ENCODE measurements at places on chromosomes 4 and X.

GRCh38 chrX:810186-810585 lies 179.6 kb downstream of the SHOX start:
- DNase-seq = no peak

- no peak for DNase-seq
Measured at GRCh38 chr4:1524761-1525160, 118.5 kb upstream of the NKX1-1 start.

- DNase-seq = no peak
Measured at GRCh38 chr4:140018931-140019618, 134.9 kb downstream of the MAML3 start.

- DNase-seq = no peak
Measured at GRCh38 chr4:7587433-7588405, 153.0 kb upstream of the PSAPL1 start.

- no peak for DNase-seq
Measured at GRCh38 chr4:102807345-102807744, 20.0 kb downstream of the UBE2D3 start.

DNA sequence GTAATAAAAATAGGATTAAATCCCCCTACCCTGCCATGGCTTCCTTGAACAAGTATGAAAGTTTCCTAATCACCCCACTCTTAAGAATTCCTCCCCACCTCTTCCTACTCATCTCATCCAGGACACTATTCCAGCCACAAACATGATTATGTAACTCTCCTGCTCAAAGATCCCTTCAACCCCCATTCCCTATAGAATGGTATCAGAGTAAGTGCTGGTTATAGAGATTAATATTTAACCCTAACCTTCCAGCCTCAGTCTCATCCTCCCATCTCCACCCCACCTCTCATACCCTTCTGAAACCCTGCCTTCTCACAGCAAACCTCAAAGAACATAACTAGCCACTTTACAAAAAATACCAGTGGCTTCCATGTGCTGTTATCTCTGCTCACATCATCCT lies 155.1 kb downstream of the PPP3CA start:
- DNase-seq = no peak

DNA sequence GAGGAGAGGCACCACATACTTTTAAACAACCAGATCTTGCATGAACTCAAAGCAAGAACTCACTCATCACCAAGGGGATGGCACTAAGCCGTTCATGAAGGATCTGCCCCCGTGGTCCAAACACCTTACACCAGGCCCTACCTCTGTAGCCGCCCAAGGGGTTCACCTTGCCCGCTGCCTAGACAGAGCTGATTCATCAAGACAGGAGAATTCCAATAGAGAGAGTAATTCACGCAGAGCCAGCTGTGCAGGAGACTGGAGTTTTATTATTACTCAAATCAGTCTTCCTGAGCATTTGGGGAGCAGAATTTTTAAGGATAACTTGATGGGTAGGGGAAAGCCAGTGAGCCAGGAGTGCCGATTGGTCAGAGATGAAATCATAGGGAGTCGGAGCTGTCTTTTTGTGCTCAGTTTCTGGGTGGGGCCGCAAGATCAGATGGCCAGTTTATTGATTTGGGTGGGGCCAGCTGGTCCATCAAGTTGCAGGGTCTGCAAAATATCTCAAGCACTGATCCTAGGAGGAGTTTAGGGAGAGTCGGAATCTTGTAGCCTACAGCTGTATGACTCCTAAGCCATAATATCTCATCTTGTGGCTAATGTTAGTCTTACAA lies 364.7 kb downstream of the PCDH7 start:
- DNase-seq = no peak

- DNase-seq = no peak
Measured at GRCh38 chrX:107551546-107551945, 76.8 kb upstream of the PRPS1 start.

- DNase-seq = no peak
Measured at GRCh38 chr4:67468830-67469229, 76.5 kb downstream of the CENPC start.

DNA sequence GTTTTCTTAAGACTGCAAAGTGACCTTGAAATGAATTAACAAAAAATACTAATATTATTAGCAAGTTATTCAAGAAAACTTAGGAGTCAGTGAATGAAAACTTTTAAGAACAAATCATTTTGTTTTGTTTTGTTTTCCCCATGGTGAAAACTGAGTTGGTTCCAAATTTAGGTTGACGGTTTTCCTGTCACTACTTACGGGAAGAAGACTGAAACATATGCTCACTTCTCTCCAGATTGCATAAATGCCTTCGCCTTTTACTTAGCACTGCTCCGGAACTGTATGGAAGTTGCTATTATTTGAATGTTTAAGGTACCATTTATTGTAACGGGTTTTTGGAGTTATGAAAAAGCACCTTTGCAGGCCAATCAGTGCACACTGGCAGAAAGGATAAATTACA lies 42.8 kb downstream of the DOCK11 start:
- DNase-seq = no peak

- no peak for DNase-seq
Measured at GRCh38 chr4:2042204-2042946, 16.8 kb upstream of the NAT8L start.

GRCh38 chr4:118171381-118171780 lies 137.1 kb downstream of the NDST3 start:
- no peak for DNase-seq

GRCh38 chr4:100461807-100462605 lies 55.8 kb downstream of the EMCN start:
- no peak for DNase-seq

DNA sequence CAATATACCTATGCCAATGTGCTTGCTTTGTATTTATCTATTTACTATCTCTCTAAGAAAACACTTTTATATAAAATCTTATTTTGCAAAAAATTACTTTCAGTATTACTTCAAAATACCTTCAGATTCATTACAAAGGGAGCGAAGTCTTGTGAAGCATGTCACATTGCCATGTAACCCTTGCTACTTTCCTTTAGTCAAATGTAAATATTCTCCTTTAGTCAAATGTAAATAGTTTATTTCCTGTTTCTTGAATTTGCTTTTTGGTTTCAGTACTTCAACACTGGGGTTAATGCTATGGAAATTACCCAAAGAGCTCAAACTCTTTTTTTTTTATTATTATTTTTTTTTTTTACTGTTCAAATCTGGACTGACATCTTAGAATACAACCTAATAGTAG lies 383.3 kb downstream of the GRXCR1 start:
- DNase-seq = no peak

- no peak for DNase-seq
Measured at GRCh38 chr4:54067166-54067565, 2.8 kb upstream of the CHIC2 start.

DNA sequence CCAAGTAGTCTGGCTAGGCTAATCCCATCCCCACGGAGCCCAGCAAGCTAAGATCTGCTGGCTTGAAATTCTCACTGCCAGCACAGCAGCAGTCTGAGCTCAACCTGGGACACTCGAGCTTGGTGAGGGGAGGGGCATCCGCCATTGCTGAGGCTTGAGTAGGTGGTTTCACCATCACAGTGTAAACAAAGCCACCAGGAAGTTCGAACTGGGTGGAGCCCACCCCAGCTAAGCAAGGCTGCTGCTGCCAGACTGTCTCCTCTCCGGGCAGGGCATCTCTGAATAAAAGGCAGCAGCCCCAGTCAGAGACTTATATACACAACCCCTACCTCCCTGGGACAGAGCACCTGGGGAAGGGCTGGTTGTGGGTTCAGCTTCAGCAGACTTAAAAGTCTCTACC lies 639.6 kb downstream of the IQCM start:
- DNase-seq = no peak

GRCh38 chrX:55151199-55151598 lies 62.4 kb downstream of the PAGE2 start:
- no peak for DNase-seq

GRCh38 chrX:118548841-118549240 lies 53.2 kb downstream of the DOCK11 start:
- DNase-seq = no peak

DNA sequence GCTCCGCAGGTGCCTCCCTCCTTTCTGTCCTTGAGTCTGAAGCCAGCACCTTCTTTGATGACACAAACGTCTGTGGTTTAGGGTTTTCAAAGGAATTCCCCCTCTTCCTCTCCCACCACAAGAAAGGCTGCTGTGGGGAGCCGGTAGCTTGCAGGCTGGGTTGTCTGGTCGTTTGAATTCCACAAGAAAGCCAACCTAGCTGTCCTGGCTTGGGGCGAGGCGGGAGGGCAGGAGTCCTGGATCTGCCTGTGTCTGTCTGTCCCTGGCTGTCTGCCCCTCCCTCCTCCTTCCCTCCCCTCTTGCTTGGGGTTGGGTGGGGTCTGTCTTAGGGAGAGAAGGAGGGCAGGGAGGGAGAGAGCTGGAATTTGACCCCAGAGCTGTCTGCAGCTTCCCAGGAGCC lies 56.3 kb downstream of the SHROOM2 start:
- DNase-seq = no peak

DNA sequence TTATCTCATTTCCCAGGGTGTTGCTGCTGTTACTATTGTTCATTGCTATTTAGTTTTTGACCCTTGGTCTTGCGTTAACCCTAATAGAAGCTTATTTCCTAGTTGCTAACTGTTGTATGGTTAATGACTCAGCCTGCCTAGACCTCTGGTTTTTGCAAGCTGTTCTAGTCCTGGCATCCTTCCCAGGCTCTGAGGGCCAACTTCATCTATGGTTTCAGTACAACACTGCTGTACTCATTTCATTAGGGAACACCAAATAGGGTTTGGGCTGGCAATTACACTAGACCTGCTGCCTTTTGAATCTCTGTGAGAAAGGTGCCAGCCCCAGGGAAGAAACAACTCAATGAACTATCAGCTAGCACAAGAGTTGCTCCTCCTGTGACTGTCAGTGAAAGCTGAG lies 59.6 kb downstream of the DCX start:
- no peak for DNase-seq

DNA sequence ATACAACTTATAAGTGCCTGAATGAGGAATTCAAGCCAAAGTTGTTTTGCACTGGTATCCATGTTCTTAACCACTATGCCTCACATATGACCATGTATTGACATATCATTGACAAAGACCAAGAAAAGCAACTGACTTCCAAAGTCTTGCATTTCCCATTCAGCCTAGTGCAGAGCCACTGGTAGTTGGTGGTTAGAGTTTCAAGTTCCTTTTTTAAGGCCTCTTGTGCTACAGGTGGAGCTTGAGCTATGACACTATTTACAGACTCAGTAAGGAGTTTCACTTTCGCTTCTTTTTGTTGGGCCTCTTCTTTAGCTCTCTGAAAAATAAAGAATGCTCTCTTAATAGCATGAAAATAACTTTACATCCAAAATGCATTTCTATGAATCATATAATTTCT lies 763.0 kb downstream of the DMD start:
- DNase-seq = no peak

DNA sequence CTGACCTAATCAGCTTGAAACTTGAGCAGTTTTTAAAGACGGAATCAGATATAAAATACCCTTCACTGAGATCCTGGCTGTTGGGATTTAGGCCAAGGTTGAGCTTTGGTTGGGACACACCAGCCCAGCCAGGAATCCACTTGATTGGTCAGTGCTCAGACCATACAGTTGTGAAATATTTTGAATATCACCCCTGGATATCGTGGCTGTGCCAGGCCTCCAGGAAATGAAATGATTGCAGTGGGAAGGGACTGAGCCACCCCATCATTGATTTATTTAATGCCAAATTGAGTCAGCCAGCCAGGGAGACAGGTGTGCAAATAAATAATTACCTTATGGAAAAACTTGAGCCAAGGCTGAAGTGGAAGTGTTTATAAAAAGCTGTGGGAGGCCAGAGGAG lies 128.4 kb upstream of the SCML1 start:
- no peak for DNase-seq

- DNase-seq = no peak
Measured at GRCh38 chrX:109862433-109862832, 129.4 kb upstream of the ACSL4 start.

- DNase-seq = no peak
Measured at GRCh38 chrX:52811065-52811625, at the start of gene XAGE5. Gene XAGE5 (plus strand): TSS chrX:52811287. CDS start chrX:52812567, 1,280 bp downstream.

DNA sequence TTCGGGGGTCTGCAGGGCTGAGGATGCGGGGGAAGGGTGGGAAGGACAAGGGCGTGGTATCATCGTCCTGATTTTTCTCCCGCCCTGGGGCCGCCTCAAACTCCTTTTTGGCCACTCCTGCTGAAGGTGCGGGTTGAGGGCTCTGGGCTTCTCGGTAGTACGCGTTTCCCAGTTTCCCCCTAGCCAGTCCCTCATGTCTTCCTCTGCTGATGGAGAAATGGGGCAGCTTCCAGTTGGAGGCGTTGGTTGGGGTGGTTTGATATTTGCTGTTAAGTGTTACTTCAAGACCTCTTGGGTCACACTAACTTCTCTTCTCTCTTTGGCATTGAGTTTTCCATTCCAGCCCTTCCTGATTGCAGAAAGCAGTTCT lies 482 bp downstream of the GSTCD start:
- DNase-seq = no peak

- DNase-seq = no peak
Measured at GRCh38 chr4:188818300-188818699, 679.1 kb downstream of the TRIML1 start.

DNA sequence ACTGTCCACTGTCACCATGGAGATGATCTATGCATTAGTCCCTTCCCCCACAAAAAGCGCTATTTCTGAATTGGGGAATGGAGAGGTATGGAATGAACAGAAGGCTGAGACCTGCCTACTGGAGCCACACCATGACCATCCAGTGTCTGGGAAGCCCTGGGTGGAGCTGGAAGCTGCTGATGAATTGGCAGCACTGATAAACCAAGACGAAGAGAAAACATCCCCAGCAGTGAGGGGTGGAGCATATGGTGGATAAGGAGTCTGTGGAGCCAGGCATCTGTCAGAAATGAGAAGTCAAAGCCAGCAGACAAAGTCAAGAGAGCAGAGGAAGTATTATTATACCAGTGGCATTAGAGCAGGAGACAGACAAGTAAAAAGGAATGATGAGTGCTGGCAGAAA lies 13.2 kb downstream of the CC2D2A start:
- no peak for DNase-seq

DNA sequence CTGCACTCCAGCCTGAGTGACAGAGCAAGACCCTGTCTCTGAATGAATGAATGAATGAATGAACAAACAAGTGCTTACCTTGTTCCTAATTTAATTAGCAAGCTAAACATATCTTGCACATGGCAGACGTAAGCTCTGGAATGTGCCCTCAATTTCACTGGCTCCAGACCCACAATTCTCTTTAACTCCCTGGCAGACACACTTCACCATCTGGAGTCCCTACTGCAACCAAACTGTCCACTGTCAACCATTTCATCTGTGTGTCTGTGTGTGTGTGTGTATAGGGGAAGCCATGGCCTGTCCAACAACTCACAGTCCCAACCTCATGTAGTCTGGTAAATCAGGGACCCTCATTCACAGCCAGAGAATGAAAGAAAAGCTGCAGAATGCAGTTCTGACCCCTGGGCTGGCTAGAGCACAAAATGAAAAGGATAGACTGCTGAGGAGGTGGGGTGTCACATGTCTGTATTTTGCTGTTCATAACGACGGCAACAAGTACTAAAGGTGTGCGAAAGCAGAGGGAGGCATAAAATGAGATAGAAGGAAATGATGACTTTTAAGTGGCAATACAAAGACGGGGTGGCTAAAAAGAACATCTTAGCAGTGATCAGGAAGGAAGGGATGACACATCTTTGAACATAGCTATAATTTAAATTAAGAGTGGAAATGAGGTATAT lies 114.1 kb downstream of the TSPAN5 start:
- DNase-seq = no peak
